ENCODE measurements at places on chromosomes 6 and 20.
A peak's percentile ranks its signal among the peaks of the same experiment; 100 is the strongest.

DNA sequence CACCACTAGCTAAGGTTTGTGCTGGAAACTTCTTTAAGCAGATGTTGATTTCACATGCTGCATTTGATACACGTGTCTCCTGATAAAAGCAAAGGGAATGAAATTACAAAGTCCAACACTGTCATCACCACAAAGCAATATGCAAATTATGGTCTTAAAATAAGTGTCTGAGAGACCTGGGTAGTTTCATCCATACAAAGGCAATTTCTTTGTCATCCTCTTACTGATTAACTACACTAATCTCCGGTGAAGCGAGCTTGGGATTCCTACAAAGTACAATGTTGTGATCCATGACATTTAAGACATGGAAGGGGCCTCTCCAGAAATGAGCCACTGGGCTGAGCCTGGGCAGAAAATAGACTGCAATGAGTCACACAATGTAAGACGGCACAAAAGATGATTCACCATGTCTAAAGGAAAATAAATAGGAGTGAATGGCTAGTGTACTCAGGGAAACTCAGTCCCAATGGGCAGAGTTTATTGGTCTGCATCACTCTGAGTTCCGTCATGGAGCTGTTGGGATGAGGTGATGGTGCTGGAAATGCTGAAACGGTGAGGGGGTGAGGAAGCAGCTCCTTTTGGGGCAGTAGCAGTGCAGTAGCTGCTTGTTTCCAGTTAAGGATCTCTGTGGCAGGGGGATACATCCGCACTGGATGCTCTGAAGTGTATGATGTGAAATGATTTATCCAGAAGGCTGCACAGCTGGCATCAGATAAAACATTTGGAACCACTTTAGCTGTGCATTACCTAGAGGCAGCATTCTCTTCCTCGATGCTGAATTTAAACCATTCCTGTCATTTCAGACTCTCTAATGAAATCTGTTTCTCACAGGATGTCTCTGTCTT, 103.3 kb downstream of the IBTK start:
- no peak for DNase-seq

GRCh38 chr6:149508485-149508884, 23.7 kb upstream of the ZC3H12D start:
- no peak for DNase-seq

DNA sequence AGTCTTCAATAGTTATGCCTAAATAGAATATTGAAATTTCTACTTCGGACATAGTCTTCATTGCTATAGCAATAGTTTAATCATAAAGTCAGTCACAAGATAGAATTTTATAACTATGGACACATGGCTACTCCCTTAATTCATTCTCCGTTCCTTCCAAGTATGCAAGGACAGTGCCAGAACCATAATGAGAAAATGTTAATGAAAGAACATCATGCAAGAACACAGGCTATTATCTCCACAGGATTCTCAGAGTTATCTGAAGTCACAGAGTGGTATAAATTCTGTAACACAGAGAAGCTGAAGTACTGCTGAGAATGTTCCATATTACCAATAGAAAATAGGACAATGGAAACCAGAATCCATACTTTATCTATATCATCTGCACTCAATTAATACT, 826.2 kb downstream of the EPHA7 start:
- no peak for DNase-seq

- peak; percentile 63 for DNase-seq
Measured at GRCh38 chr6:16136621-16137450, 8.0 kb downstream of the MYLIP start.

DNA sequence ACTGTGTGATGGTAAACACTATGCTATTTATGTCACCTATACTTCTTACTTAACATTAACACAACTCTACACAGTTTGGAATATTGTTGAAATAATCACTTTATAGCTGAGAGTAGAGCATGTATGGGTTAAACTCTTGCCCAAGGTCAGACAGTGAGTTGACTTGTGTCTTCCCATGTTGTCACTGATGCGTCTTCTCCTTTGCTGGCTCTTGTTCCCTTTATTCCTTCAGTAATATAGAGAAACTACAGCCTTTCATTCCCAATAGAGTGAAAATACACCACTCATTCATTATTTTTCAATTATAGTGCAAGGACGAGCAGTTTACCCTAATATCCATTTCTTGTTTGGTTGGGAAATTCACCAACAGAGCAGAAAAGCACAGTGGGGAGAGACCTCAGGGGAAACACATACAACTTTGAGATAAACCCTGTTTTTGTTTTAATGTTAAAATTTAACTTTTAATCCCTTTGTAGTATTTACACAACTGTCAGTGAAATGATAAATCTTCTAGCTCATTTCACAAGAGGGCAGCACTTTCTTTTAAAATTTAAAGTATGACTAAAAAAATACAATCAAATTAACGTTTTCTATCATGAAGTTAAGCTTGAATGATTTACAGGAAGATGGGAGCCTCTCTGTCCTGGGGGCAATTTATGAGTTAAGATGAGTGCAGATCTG, 363.0 kb downstream of the UTRN start:
- no peak for DNase-seq

GRCh38 chr6:155042983-155043382, 47.9 kb downstream of the TIAM2 start:
- DNase-seq: no peak

- DNase-seq: peak; percentile 59
Measured at GRCh38 chr6:122788663-122789181, 336 bp upstream of the SMPDL3A start.

DNA sequence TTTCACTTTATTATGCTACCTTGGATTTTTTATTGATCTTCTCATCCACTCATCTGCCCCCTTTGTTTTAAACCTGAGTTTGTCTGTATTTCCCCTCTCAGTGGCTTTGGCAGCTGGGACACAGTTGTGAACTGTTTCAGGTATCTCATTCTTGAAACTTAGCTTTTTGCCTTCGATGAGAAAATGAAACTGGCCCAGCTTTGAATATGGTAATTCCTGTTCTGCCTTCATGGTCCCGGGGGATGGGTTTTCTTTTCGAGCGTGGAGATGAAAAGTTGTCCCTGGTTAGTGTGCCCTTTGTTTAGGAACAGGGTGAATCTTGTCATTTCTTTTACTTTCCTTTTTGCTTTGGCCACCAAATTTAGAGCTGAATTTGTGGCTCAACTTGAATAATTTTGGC, 25.6 kb downstream of the DHX35 start:
- no peak for DNase-seq
